ENCODE measurements at places on chromosomes 16 and 17. TPM values are rescaled to one million over a fixed set of nuclear protein-coding genes. Genes with fewer than 3 reads are reported as not detected.

- no peak for DNase-seq
These were observed 55.4 kb downstream of the TENT4B start for GRCh38 chr16:50208460-50208931.

DNA sequence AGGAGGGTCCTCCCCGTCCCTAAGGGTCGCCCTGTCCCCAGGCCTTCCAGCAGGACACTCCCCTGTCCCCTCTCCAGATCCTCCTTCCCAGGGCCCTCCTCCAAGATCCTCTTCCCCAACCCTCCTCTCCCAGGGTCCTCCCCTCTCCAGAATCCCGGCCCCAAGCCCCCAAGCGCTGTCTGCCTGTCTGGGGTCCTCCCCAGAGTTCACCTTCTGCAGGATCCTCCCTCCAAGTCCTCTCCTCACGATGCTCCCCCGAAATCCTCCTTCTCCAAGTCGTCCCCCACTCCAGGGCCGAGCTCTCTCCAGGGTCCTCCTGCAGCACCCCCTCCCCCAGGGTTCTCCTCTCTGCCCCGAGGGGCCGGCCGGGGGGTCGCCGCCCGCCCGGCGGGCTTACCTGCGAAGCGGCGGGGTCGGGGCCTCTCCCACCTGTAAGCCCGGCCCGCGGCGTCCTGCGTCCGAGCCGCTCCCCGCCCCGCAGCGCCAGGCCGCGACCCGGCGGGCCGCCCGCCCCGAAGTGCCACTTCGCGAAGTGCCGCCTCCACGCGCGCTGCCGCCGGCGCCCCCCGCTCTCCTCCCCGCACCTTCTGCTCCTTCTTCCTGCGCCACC is 678 bp upstream of the BAIAP2 start:
- DNase-seq: no peak

The CCL23 gene
- not detected for total RNA-seq

- no peak for DNase-seq
These were observed 43.6 kb upstream of the CCDC182 start for GRCh38 chr17:57788725-57789124.

The ANKS4B gene
- total RNA-seq: not detected

The ITGAD gene
- total RNA-seq: 0.14 TPM

The RND2 gene
- total RNA-seq: 2.4 TPM

DNA sequence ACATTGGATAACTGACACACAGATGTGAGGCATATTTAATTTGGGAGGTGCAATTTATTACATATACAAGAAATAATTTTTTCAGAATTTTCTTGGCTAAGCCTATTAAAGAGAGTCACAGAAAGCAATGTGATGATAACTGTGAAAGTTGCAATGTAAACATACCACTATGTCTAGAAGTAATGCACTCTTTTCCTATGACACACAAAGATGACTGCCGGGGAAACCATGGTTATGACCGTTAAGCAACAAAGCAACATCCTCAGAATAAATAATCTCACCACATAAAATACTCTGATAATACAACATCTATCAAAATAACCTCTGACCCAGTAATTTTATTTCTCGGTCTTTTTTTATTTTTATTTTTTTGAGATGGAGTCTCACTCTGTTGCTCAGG is 10.5 kb upstream of the QRICH2 start:
- no peak for DNase-seq

The PLEKHH3 gene
- 59.2 TPM for total RNA-seq

- DNase-seq: no peak
These were observed 66.9 kb downstream of the METRNL start for GRCh38 chr17:83146347-83146746.

The TPSG1 gene
- 0.54 TPM for total RNA-seq

DNA sequence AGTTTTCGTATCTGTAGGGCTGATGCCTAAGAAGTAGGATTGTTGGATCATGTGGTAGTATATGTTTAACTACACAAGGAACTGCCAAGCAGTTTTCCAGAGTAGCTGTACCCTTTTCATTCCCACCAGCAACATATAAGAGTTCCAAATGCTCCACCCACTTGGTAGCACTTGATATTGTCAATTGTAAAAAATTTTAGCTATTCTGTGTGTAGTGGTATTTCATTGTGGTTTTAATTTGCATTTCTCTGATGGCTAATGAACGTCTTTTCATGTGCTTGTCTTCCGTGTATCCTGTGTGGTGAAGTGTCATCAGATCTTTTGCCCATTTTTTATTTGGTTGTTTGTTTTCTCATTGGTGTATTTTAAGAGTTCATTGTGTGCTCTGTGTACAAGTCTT is 69.7 kb downstream of the TANC2 start:
- no peak for DNase-seq

The HOXB6 gene
- total RNA-seq: 4.2 TPM

DNA sequence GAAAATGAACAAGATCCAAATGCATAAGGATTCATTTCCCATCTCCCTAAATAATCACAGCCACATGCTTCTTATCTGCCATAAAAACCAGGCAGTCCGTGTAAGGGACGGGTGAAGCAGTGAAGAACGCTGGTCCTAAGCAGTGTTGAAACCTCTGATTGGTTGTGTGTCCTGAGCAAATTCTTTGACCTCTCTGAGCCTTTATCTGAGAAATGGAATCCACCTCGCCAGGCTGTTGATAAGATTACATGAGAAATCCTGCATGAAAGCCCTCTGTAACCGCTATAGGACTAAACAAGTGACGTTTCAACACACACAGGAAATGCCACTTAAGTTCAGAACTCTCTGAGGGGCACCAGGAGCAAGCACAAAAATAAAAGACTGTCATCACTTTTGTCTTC is 26.8 kb downstream of the GAS7 start:
- no peak for DNase-seq

GRCh38 chr17:49259663-49260010 is 29.1 kb upstream of the PHOSPHO1 start:
- no peak for DNase-seq

DNA sequence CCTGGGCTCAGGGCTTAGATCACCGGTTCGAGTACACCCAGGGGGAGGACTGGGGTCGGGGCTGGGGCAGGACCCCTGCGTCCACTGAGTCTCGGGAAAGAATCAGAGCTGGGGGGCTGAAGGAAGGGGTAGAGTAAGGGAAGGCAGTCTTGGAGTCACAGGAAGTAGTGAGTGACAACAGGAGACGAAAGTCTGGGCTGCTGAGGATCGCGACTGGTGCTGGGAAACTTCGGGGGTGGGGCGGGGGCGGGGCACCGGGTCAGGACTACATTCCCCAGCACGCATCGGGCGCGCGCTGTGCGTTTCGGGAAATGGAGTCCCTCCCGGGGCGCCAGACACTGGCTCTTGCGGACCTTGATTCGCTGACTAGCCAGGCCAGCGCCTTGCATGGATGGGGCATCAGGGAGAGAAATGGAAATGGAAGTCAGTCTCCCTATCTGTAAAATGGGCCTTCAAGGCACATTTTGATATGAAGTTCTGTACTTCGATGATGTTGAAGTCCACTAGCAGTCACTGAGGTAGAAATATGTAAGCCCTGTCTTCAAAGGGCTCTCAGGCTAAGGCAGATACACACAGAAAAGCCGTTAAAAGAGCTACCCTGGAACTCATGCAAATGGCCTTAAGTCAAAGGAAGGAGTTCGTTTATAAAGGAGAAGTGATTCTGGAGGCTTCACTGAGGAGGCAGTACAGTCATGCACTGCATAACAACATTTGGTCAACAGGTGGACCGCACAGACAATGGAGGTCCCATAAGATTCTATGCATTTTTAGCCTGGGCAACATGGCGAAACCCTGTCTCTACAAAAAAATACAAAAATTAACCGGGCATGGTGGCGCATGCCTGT is 697 bp downstream of the CTF1 start:
- DNase-seq: peak; percentile 77

- DNase-seq: no peak
These were observed 609 bp upstream of the ZNF750 start for GRCh38 chr17:82840431-82840831.

The CD19 gene
- not detected for total RNA-seq

Measured in thoracic aorta (tissue), 2 donors.